Smooth muscle cell of the coronary artery (primary cell): ENCODE measurements at places on chromosomes 5 and 9. TPM values are rescaled to one million over a fixed set of nuclear protein-coding genes. Genes with fewer than 3 reads are reported as not detected.

The ZNF462 gene
- total RNA-seq, result 13.4 and 15.3 TPM in 2 replicates

The PAEP gene
- not detected in 2 replicates for total RNA-seq

The NUDT12 gene
- 7.3 and 10.3 TPM in 2 replicates for total RNA-seq

The PDCD1LG2 gene
- 4.3 and 6.6 TPM in 2 replicates for total RNA-seq

The PCDHB2 gene
- total RNA-seq, result 1.1 and 3.7 TPM in 2 replicates
